ENCODE measurements at places on chromosomes 7 and 10.
A peak's percentile ranks its signal among the peaks of the same experiment; 100 is the strongest.

- no peak for DNase-seq
These were observed 48.7 kb downstream of the GCC1 start for GRCh38 chr7:127536741-127537140.

GRCh38 chr10:114629824-114630730 lies 28.0 kb downstream of the ABLIM1 start:
- no peak for DNase-seq

DNA sequence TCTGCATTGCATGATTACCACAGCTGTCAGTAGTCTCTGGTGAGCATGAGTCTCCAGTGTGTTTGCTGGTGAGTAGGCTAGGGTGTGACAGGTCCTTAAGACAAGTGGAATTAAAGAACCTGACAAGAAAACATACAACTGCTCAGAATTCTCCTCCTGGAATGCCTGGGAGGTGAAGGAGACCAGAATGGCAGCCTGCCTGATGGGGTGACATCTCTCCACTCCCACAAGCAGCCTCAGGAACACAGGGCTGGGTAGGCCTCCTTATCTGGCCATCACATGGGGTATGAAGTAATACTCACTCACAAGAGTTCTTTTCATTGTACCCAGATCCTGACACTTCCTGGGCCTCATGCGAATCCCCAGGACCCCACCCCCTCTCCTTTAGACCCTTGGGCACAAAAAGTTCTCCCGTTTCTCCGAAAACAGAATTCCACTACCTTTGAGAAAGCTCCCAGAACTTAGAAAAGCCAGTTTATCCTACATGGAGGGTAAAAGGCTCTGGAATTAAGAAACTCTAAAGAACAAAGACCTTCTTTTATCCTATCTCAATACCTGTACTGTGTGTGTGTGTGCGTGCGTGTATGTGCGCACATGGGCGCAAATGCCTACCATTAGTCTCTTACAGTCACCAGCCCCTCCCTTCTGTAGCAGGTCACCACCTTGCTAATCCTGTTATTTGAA lies 33.4 kb upstream of the C1GALT1 start:
- no peak for DNase-seq

DNA sequence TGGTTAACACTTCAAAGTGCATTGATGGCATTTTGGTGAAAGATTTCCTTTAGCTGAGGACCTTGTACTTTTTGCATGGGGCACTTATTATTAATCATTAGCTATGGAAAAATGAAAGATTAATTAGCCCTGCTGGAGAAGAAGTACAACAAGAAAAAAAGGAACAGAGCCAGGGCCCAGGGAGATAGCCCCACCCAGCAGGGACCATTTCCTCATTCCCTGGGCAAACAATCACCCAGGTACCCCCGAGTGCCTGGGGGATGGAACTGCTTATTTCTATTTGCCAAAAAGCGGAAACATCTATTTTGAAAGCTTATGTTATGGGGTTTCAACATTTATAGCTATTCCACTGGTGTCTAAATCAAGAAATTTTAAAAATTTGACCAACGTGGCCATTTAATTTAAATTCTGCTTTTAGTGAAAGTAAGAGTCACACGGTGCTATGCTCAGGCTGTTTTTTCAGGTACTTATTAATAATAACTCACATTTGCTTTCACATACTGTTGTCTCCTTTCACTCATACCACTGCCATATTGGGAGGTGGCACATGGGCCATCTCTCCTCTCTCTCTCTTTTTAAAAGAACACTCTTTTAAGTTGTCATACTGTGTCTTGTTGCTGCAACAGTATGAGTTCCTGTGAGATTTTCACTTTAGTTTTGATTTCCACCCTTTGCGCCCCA lies 143.6 kb upstream of the KIF5B start:
- peak; percentile 75 for DNase-seq

GRCh38 chr10:14952851-14953423 lies 959 bp downstream of the DCLRE1C start:
- no peak for DNase-seq

DNA sequence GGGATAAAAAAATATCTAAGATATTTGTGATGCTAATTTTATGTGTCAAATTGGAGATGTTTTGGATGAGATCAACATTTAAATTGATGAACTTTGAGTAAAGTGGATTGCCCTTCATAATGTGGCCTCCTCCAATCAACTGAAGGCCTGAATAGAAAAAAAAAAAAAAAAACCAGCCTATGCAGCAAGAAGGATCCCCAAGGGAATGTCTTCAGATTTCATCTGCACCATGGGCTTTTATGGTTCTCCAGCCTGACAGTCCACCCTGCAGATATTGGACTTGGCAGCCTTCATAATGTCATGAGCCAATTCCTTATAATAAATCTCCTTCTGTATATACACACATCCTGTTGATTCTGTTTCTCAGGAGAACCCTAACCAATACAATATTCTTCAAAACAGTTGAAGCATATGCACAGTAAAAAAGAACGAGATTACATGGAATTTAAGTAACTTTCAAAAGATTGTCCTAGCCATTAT lies 316.9 kb upstream of the PLXDC2 start:
- DNase-seq = no peak

DNA sequence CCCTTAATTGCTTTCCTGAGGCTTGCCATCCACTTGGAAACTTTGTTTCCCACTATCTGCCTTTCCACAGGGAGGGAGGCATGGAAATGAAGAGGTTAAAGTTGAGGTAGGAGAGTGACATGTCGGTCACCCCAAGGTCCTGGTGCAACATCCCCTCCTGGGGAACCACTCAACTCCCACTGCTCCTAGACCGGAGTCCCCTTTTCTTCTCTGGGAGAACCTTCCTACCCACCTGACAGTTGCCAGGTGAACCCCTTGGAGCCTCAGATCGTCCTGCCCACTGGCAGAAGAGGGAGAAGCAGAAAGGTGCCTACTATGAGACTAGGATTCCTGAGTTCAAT lies 21.7 kb downstream of the IMPDH1 start:
- DNase-seq = no peak

GRCh38 chr10:89985446-89985845 lies 284.1 kb downstream of the KIF20B start:
- DNase-seq = no peak

GRCh38 chr7:140684066-140684950 lies 11.6 kb downstream of the ADCK2 start:
- no peak for DNase-seq

- DNase-seq = no peak
These were observed 15.1 kb downstream of the BCAP29 start for GRCh38 chr7:107594961-107595737.

- no peak for DNase-seq
These were observed 16.1 kb upstream of the SEC61G start for GRCh38 chr7:54774785-54775740.

GRCh38 chr7:26376175-26376917 lies 84.7 kb downstream of the SNX10 start:
- DNase-seq = peak; percentile 32

- DNase-seq = no peak
These were observed 21.0 kb downstream of the KIAA1217 start for GRCh38 chr10:24229909-24230308.

- no peak for DNase-seq
These were observed 1.1 kb upstream of the ARHGAP22 start for GRCh38 chr10:48605786-48606529.
